LoVo (cell line): ENCODE measurements at places on chromosomes 1 and 21.

DNA sequence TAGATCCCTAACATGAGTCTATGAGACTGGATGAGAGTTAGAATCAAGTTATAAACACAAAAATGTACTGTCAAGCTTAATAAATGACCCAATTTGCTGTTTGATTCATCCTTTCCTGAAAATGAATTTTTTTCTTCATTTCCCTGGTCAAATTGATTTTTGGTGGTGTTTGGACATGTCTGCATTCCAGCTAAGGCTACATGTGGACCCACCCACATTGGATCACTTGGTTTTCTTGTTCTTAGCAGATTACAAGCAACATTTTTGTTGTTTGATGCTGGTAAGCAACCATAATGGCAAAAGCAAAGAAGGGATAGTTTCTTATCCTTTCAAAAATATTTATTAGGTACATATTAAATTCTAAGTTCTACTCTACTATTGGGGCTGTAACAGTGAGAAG, 181.1 kb downstream of the NEK7 start:
- DNase-seq = no peak

DNA sequence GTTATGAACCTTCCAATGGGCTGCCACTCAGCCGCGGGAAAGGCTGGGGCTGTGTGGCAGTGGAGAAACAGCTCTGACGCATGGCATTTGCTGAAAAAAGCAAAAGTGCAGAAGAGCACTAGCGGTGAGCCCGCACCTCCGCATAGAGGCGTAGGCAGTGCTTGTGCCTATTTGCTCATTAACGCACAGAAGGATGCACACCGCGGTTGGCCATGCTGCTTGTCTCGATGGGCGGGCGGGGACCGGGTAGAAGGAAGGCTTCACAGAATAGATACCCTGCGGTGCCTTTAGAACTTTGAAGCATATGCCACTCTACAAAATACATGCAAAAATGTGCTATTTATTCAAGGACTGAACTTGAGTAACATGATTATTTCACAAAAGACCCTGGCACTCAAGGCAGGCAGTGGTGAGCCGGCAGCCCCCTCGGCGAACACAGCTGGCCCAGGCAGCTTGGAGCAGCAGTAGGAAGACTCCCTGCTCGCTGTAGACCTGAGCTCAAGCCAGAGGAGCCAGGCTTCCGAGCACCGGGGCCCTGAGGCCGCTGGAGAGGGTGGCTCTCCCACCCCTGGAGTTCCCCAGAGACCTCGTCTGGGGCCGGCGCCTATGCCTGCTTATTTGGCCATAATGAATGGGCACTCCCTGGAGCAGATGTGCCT, 71.5 kb downstream of the SIK1 start:
- DNase-seq = no peak

DNA sequence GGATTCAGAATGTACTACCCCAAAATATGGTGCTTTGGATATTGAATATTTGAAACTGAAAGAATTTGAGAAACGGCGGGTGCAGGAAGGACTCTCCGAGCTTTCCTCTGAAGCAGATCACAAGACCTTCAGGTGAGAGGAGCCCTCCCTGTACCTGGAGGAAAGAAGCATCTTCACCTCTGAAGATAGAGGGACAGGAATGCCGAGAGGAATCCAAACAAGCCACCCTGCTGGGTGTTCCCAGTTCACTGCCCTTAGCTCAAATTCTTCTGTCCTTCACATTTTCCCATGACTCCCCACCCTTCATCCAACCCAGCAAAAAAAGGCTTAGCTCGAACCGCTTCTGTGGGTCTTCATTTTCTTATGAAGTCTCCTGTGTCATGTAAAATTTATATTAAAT, 18.2 kb upstream of the PADI2 start:
- no peak for DNase-seq

GRCh38 chr1:115682792-115683191, 41.0 kb downstream of the VANGL1 start:
- no peak for DNase-seq

- no peak for DNase-seq
These were observed 163.5 kb downstream of the PLXNA2 start for GRCh38 chr1:208080396-208081286.

DNA sequence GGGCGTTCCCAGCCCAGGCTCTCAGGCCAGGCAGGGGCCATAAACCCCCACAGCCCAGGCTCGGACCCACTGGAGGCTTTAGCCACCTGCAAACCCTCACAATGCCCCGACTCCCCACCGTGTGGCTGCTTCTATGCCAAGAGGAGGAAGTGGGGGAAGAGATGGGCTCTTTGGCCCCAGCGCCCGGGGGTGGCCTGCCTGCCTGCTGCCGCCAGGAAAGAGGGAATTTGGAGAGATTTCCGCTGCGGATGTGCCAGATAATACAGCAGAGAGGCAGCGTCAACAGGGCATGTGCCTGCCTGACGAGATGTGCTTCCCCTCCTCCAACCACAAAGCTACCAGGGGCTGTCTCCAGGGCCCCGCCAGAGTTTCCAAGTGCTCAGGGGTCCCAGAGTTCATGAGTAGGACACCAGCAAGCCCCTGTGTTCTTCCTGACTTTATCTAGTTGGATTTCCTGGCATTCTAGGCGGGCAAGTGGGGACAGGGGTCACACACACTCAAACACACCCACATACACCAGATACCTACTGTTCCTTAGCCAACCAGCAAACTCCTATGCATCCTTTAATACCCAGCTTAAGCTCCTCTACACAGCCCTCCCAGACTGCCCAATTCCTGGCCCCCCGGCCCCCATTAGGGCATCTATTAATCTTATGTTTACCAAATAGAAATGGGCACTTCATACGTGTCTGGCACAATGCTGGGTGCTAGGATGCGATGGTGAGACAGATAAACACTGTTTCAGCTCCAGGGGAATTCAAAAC, 14.1 kb downstream of the EPHA2 start:
- no peak for DNase-seq

DNA sequence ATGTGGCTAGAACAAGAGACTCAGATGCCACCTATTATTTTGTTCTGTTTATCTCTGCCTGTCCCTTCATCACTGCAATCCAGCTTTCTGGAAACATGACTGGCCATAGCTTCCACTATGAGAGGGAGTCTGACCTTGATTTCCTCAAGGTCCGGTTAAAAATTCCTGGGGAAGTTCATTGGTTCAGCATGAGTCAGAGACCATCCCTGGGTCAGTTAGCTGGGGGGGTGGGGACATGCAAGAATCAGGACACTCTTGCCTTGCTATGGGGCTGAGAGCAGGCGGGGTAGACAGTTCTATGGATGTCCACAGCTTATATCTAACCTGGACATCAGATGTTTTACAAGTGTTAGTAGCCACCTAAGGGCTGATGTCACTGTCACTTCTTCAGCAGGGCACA, 81.1 kb downstream of the TENT5C start:
- no peak for DNase-seq

GRCh38 chr1:203492748-203493130, 1.2 kb upstream of the OPTC start:
- DNase-seq = no peak

DNA sequence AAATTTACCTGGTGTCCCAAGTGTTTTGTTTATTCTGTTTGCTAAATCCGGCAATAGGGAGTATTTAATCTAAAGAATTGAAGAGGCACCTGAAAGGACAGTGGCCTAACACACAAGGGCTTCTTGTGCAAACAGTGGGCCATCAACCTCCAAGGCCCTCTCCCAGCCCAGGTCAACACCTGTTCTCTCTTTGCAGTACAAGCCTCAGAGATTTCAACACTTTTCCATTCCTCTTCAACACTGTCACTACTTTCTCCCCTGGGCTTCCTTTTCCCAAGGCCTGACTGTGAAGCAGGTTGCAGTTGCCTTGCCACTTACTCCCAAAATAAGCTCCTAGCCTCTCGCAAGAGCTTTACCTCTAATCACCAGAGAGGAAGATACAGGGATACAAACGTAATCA, 3.2 kb upstream of the SNAPIN start:
- no peak for DNase-seq

DNA sequence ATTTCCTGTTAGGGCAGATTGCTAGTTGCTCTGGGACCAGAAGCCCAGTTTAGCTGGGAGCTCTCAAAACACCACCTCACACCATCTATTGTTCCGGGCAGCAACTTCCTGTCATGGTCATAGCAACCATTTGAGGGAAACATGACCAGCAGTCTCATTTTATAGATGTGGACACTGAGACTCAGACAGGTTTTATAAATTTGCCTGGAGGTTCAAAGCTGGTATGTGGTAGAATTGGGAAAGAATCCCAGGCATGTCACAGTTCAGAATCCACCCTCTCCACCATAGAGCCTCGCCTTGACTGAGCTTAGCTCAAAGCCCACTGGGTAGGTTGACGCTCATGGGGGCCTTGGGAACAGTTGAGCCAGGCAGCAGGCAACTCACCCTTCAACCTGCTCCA, 14.0 kb upstream of the TRIM67 start:
- DNase-seq = no peak

GRCh38 chr1:3183813-3184212, 114.8 kb downstream of the PRDM16 start:
- no peak for DNase-seq

DNA sequence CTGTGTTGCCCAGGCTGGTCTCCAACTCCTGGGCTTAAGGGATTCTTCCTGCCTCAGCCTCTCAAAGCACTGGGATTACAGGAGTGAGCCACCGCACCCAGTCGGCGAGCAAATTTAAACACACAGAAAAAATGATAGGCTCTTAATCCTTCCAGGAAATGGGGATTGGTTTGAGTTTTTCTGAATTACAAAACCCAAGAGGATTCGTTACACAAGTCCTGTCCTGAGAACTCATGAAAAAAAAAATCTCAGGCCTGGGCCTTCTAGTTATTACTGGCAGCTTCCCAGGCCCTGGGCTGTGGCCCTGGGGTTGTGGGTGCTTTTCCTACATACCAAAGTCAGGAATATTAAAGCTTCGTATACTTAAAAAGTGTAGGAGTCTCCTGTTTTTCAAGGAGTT, 6.3 kb upstream of the IFNGR2 start:
- DNase-seq = no peak

DNA sequence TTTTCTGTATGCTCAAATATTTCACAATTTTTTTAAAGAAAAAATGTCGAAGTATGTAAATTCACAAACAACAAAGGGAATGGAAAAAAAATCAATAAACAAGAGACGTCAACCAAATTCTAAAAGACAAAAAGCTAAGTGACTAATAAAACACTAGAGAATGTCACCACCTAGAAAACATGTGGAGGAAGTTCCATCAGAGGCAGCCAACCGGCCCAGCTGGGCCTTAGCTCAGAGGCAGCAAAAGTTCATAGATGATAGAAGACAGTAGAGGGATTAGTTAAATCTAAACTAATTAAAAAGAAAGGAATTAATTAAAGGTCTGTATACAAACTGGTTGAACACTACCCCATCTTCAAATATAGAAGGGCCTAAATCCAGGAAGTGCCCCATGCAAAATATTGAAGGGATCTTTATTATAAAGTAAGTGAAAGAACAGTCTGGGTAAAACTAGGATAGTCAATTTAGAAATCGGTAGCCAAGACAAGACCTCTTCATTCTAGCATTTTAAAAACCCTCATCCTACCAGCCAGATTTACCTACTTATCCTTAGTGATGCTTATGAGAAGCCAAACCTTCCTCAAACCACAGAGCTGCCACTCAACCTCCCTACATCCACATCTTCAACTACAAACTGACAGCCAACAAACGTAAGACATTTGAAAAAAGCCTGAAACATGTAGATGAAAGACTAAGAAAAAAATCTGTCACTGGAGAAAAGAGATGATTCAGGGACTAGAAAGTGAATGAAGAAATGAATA, 23.7 kb downstream of the MRPL39 start:
- DNase-seq = no peak
